ENCODE measurements at places on chromosomes 3 and 15.

GRCh38 chr3:10933805-10934481, 58.6 kb upstream of the SLC6A1 start:
- no peak for DNase-seq

- no peak for DNase-seq
Observed at GRCh38 chr3:71944482-71945065, 159.6 kb upstream of the PROK2 start.

- DNase-seq, result no peak
Observed at GRCh38 chr15:69652751-69653305, 200.2 kb downstream of the RPLP1 start.

- DNase-seq, result peak; percentile 37
Observed at GRCh38 chr3:149808209-149808829, 4.7 kb upstream of the RNF13 start.

DNA sequence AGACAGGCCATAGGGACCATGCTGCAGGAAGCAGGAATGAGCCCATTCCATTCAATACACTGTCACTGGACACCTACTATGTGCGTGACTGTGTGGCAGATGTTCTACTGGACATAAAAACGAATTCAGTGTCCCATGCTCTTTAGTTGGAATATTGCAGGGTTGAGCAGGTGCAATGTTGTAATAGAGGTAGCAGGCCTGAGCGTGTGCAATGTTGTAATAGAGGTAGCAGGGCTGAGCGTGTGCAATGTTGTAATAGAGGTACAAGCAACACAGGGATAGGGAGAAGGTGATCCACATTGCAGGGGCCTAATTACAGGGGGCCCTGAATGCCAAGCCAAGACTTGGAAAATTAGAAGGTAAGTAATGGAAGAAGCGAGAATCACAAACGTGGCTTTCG, 261.4 kb upstream of the HES1 start:
- DNase-seq, result no peak

- DNase-seq, result no peak
Observed at GRCh38 chr3:106206146-106206545, 337.3 kb upstream of the CBLB start.

DNA sequence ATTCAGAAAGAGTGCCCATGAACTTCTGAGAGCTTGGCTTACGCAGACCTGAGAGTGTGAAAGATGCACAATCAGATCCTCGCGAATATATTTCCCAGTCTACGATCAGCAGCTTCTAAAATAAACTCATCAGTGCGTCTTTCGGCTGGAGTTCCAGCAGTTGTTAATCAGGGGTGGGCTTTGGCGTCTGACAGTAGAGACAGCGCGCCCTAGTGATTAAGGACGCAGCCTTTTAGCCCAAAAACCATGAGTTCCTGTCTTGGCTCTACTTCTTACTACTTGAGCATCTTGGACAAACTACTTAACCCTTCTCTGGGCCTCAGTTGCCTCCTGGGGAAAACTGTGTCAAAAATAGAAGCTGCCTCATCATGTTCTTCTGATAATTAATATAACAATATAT, 15.8 kb upstream of the ARRDC4 start:
- no peak for DNase-seq

DNA sequence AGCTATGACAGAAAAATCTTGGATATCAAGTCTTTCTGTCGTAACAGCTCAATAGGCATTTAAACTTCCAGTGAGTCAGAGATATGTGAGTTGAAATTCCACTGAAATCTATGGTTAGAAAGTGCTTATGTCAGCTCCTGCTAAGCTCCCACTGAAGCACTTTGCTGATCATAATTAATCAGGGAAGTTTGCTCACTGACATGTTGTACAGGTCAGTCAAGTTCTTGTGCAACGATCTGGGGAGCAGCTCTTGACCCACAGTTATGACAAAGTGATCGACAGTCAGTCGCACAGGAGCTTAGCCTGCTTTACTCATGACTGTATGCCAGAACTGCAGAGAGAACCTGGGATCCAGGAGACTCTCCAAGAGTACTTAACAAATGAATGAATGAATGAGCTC, 453.5 kb downstream of the SOX2 start:
- DNase-seq, result no peak

- DNase-seq, result no peak
Observed at GRCh38 chr3:35393901-35394799, 245.2 kb upstream of the ARPP21 start.

DNA sequence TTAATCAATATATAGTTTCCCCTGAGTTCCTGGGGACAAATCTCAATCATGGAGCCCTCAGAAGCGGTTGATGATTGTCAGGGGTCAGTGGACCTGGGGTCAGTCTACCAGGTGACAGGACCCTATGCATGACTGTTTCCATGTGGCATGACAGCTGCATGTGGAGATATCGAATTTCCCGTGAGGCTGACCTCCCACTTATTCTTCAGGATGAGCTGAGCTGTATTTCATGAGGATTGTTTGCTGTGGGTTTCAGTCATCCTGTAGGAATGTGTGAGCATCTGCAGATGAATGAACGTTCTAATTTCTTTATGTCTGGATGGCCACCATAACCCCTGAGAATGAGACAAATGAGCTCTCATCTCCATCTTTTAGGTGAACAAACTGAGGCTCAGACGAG, 93.0 kb upstream of the HES1 start:
- DNase-seq, result no peak

DNA sequence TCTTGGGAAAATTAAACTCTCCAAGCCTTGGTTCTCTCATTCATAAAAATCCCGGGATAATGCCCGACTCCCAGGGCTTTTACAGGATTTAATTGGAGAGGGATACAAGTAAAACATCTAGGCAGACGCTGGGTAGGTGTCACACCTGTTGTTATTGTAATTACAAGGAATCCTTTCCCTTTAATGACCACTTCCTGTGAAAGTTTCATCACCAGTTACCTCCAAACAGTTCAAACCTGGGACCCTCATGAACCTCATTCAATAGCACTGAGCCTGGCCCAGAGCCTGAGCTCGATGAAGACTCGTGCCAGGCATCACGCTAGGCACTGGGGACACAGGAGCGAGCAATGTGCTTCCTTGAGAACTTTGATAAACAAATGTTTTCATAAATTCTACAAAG, 2.1 kb upstream of the RYK start:
- DNase-seq, result no peak

GRCh38 chr3:116002235-116002634, 378.9 kb downstream of the GAP43 start:
- no peak for DNase-seq

DNA sequence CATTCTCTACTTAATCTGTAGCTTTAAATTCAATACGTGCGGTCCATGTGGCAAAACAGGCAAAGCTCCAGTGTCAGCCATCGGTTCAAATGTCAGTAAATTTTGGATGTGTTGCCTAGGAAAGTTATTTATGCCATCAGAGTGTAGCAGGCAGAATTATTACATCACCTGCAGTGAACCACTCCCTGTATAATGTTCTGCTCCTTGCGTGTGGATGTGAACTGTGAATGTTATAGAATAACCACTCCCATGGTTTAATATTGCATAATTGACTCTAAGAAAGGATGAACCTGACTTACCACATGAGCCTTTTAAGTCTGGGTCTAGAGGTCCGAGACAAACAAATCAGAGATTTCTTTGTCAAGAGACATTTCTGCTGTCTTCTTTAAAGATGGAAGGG, 145.5 kb downstream of the GOLIM4 start:
- DNase-seq, result no peak

GRCh38 chr15:55915876-55916567, 77.4 kb downstream of the NEDD4 start:
- DNase-seq, result no peak

GRCh38 chr3:127884041-127884440, 31.0 kb upstream of the KBTBD12 start:
- no peak for DNase-seq

DNA sequence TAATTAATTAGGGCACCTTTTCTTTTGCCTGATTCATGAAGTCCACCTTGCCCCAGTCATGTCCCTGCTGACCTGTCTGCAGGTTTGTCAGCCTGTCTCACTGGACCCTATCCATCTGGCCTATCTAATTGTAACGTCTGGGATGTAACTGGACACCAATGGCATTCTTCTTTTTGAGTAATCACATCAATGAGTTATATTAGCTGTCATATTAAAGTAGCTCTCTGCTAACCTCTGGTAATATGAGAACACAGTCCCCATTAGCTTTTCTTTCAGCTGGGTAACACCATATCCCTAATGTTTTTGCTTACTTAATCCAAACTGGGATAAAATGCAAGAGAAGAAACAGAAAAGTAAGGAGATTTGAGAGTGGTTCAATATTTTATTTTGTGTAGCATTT, 166.2 kb upstream of the VEPH1 start:
- DNase-seq, result no peak

DNA sequence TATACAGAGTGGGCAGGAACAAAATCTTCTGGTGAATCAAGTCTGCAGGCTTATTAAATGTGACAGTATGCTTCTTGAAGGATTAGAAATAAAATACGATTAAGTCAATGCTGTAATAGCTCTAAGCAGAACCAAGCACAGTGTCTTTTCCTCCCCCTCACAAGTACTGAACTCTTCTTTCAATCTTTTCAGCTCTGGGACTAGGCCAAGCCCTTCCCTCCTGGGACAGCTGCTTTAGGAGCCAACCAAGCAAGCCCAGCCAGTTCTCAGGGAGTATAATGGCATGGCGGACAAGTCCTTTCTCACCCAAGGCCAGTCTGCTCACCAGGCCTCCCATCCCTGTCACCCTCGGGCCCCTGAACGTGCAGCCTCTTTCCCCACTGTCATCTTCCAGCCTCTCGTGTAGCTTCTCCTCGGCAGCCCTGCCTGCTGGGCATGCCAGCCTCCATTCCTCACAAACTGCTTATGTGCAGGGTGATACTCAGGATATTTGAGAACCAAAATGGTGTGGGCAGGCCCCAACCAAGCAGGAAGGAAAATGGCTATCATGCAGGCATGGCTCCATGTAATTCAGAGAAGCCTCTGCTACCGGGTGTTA, 8.4 kb upstream of the PPP1R2 start:
- no peak for DNase-seq

DNA sequence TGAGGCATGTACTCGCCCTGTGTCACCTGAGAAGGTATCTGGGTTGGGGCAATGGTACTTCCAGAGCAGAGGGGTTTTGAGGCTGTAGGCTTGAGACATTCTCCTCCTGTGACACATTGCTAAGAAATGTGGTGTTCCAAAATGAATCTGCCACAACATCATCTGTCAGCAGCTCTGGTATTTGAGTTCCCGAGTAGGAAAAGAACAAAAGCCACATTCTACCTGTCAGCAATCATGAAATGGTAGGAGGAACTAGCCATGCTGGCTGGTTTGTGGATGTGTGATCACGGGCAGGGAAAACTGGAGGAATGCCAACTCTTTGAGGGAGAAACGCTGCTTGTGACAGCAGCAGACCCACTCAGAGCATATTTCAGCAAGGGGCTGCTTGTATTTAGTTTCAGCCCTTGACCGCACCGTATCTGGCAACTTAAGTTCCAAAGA, 579.4 kb upstream of the TBL1XR1 start:
- DNase-seq, result no peak

GRCh38 chr3:146019508-146019907, 141.5 kb downstream of the PLOD2 start:
- DNase-seq, result no peak

- no peak for DNase-seq
Observed at GRCh38 chr3:28050120-28050519, 191.3 kb upstream of the CMC1 start.

GRCh38 chr3:46998121-46998851, 18.8 kb downstream of the NBEAL2 start:
- peak; percentile 67 for DNase-seq

DNA sequence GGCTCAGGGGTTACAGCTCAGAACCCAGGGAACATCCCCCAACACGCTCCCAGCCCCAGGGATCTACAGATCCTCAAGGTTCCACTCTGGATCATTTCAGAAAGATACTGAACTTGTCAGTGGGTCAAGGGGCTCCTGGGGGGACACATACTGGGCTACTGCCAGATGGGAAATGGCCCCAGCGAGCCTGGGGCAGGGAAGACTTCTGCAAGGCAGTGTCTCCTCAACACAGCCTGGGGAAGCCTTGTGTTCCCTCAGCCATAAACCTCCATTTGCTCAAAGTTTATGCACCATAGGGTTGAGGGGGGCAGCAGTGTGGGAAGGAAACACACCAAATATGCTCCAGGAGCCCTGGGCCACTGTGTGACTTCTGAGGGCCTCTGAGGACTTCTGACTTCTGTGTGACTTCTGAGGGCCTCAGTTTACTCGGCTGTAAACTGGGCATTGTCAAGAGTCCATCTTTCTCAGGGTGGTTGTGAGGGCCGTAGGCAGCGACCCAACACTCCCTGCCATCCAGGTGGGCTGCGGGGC, 58.4 kb downstream of the IQSEC1 start:
- DNase-seq, result no peak

- no peak for DNase-seq
Observed at GRCh38 chr3:195794708-195795107, 17.0 kb downstream of the MUC4 start.

DNA sequence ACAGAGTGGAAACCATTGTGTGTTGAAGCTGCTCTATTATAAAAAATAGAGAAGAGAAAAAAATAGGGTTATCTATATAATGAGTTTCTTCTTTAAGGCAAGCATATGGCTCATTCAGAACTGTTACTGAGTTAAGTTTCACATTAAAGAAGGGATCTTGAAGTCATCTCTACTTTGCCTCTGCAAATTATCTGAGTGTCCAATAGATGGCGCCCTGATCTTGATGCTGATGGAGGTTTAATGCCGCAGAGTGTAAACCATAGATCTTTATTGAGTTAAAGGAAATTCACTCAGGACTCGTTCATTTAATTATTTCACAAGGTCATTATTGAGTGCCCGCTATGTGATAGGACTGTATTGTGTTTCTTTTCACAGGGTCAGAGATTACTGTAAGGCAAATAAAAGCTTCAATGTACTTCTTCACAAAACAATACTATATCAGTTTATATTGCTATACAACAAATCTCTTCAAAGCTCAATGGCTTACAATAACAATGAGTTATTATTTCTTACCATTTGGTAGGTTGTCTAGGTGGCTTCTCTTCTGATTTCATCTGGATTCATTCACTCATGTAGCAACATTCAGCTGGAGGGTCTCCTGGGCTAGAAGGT, 171.4 kb downstream of the NSUN3 start:
- no peak for DNase-seq

DNA sequence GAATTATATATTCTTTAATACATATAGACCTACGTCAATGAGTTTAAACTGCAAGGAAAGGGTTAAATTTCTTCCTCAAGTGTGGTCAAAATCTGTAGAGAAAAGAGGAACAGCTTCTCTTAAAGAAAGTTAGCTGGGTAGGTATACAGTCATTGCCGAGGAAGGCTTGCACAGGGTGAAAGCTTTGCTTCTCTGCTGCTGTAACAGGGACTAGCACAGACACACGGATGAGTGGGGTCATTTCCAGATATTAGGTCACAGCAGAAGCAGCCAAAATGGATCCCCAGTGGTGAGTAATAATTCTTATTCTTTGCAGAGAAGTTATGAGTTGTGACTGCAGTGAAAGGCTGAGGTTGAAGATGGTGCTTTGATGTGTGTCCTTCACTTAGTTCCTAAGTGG, at the start of gene CD86:
Gene CD86 (plus strand): TSS at position 148 of the 400 bp plus-strand sequence. CDS start 128 bp downstream, at position 276.
- DNase-seq, result no peak

- no peak for DNase-seq
Observed at GRCh38 chr15:24916305-24917009, 38.3 kb upstream of the SNRPN start.
